ENCODE measurements at places on chromosomes 4 and X.

GRCh38 chrX:1932231-1932630 lies 317.4 kb downstream of the ASMT start:
- DNase-seq: no peak

DNA sequence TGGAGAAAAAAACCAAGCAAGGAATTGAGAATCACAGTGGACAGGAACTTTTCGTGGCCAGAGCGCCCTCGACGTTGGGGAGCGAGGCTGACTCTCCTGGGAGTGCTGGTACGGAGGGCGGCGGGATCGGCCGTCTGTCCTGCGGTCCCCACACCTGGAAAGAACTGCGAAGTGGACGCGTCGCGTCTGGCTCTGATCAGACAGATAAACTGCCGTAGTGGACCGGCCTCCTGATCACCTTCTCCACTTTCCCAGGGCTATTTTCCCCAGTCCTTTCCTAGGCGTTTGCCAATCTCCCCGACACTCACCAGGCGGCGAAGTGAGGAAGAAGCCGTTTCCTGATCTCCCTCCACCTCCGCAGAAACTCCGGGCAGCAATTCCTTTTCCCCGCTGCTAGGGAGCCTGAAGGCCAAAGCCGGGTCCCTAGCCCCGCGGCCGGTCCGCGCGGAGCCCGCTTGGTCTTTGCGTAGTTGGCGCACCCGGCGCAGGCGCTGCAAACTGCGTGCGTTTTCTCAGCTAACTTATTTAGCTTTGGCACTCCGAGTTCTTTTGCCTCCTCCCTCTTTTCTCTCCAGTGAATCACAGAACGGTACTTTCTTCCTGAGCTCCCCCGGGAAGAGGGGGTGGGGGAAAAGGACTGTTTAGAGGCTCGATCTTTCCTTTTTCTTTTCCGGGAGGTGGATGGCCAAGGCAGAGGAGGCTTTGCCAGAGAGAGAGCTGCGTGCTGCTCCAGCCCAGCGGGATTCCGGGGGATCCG lies at the start of gene ARSJ:
Gene ARSJ (minus strand): TSS at position 500 of the 757 bp plus-strand sequence. CDS start 813 bp downstream, outside the sequence.
- DNase-seq: no peak

DNA sequence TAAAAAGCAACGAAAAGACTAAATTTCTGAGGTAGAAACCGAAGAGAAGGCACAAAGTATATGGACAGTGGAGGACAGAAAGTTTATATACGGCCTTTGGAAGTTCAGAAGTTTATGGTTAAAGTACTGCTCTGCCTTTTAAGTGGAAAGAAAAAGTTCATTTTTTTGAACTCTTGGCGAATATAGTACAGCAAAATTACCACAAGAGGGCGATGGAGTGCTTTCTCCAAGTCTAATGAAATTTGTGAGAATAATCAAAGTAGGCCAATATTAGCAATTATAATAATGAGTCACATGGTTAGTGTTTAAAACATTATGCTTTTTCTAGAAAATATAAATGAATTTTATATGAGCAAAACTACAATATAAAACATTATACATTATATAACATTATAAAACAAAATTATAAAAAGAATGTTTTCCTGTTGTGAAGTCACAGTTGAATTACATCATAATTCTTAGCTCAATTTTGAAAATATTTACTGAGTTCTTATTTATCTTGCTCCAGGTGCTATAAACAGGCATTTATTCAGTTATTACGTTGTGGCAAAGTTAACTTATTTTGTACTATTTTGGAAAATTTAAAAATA lies 136.2 kb upstream of the BMPR1B start:
- no peak for DNase-seq

GRCh38 chr4:113973345-113973744 lies 6.1 kb downstream of the ARSJ start:
- no peak for DNase-seq

DNA sequence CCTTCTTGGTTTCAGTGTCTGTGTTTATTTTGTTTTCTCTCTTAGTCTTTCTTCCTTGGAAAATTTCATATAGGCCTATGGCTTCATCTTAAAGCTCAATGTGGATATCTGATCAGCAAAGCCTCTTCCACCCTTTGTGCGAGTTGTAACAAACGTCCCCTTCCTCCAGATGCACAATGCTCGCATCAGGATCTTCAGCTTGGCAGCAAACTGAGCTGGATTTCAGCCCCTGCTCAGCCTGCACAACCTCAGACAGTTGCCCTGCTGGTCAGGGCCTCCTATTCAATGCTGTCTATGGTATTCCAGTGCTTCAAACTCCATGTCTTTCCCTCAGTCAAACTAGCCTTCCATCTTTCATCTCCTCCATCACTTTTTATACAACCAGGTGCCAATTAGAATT lies 309.4 kb downstream of the ARHGAP24 start:
- no peak for DNase-seq

- DNase-seq: no peak
Observed at GRCh38 chr4:155173371-155173770, 35.1 kb upstream of the NPY2R start.

- no peak for DNase-seq
Observed at GRCh38 chr4:53321984-53322289, 43.9 kb downstream of the SCFD2 start.

- DNase-seq: no peak
Observed at GRCh38 chrX:29043746-29044145, 456.5 kb downstream of the IL1RAPL1 start.

GRCh38 chr4:157219711-157220370 lies 687 bp upstream of the GRIA2 start:
- DNase-seq: no peak

- no peak for DNase-seq
Observed at GRCh38 chr4:77445823-77446222, 159.8 kb upstream of the CXCL13 start.
